ENCODE measurements at places on chromosomes 4 and X.

DNA sequence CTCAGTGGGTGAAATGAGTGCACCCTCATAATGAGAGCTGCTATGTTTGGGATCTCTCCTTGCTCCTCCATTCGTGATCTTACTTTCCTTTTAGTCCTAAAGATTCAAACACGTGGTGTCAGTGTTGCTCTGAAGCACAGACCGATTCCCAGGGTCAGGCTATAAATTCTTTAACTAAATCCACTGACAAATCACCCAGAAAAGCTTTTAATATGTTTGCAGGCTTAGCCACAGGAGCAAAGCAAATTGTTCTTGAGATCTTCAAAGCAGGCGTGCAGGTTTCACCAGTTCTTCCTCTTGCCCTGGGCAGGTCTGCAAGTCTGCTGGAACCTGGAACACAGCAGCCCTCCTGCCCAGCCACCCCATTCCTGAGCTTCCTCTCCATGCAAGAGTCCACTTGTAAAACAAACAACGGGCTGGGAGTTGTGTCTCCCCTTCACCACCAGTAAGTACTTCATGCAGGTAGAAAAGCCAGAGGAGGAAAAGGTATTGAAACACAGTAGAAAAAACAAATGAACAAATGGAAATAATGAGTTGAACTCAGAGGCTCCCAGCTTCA is 70.1 kb upstream of the ENPP6 start:
- DNase-seq: no peak

- no peak for DNase-seq
These were observed 144.9 kb downstream of the C4orf33 start for GRCh38 chr4:129240816-129241215.

GRCh38 chr4:26345565-26345938 is 24.7 kb downstream of the RBPJ start:
- no peak for DNase-seq

DNA sequence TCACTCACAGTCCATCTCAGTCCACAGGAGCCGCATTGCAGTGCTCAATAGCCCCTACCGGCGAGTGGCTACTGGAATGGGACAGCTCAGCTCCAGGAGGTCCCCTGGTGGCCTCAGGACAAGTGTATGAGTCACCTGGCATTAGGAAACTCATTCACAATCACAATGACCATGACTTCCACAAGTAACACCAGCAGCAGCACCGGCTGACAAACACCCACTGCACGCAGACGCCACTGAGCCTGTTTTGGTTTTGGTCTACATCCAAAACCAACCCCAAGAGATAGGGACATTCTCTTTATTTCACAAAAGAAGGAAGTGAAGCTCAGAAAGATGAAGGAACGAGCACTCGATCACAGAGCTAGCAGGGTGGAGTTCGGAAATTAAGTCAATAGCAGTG is 8.1 kb downstream of the JAKMIP1 start:
- DNase-seq: no peak

DNA sequence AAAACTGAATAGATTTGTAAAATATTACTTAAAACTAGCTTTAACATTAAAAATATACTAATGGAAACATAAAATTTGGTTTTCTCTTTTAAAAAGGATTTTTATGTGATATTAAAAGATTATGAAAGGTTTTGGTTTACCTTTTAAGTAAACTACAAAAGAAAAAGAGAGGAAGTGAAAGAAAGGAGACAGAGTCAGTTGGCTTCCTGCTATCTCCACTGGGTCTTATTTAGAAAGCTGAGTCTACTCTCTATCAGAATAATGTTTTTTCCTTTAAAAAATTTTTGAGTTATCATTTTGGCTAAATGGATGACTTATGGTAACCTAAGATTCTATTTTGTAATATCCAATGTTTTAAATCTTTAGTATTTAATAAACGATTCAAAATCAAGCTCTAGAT is 21.6 kb upstream of the ATP8A1 start:
- no peak for DNase-seq

- DNase-seq: no peak
These were observed 105.6 kb downstream of the HUWE1 start for GRCh38 chrX:53580742-53581504.

- no peak for DNase-seq
These were observed 20.4 kb upstream of the PI4K2B start for GRCh38 chr4:25213347-25213979.

DNA sequence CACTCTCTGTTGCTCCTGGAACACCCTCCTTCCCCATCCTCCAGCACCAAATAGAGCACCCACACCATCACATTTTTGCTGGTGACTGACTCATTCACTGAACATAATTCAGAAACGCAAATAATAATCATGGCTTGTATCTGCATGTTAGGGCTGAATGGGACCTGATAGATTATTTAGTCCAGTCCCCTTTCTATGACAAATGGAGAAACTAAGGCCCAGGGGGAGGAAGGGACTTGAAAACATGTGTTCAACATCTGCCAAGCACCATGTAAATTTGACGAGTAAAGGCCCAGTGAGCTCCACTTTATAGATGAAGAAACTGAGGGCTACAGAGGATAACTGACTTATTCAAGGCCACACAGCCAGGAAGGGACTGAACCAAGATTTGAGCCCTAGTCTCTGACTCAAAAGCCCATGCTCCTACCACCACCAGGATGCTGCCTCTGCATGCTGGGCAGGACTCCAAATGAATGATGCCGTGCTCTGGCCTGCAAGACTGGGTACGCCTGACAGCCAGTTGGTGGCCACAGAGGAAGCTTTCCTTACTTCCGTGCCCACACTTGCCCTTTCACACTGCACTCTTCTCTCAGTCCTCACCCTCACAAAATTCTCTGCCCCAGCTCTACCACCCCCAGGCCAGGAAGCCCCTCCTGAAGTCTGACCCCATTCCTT is 133.3 kb upstream of the PJA1 start:
- DNase-seq: no peak

DNA sequence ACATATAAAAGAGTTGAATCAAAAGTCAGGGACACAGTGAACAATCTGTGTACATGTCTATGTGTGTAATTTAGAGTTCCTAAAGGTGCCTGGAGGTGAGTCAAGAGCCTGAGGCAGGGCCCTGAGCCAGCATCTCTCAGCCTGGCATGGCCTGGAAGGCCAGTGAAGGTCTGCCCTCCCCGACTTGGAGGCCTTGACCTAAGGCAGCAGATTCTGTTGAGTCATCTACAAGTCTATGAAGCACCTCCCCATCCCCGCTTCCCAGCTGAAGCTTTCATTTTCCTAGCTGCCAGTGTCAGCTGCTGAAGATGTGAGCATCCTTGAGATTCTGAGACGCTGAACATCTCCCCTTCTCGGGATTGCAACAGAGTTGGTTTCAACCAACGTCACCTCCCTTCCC is 583.9 kb downstream of the BCOR start:
- no peak for DNase-seq

DNA sequence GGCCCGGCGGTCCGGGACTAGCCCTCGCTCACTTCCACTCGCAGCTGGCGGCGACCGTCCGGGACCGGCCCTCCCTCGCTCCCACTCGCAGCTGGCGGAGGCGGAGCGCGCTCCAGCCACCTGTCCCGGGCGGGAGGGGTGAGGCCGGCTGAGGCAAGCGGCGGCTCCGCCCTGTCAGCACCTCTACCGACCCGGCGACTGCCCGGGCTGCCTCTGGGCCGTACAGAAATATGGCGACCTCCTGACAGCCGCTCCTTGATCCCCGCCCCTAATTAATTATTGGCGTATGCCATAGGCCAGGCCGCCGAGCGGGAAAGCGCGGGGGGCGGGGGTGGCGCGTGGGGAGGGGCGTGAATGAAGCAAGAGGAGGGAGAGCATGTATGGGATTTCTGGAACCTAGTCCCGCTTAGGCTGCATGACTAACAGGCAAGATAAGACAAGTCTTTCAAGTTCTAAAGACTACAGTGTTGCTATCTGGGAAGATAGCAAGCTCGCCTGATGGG is at the start of gene MORC4:
Gene MORC4 (minus strand): TSS at position 200 of the 503 bp plus-strand sequence. CDS start 243 bp downstream, outside the sequence.
- peak; percentile 38 for DNase-seq

DNA sequence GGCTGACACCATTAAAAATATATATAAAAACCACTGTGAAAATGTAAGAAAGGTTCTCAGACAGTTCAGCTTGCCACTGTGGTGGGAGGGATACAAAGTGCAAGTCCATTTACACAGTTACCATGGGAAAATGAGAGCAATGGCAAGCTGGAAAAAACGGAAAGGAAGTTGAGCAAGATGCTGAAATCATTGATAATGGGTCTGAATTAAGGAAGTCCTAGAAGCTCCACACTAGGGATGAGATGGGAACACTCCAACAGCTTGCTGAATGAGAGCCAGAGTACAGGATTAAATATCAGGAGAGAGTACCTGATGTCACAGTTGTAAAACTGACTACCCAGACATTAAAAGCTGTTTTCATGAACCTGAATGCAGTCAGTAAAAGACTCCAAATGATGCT is 218.6 kb downstream of the PRDM5 start:
- no peak for DNase-seq

GRCh38 chr4:32917586-32917985 is 2197.4 kb downstream of the PCDH7 start:
- no peak for DNase-seq

- no peak for DNase-seq
These were observed 25.6 kb upstream of the MMRN1 start for GRCh38 chr4:89868999-89869589.

DNA sequence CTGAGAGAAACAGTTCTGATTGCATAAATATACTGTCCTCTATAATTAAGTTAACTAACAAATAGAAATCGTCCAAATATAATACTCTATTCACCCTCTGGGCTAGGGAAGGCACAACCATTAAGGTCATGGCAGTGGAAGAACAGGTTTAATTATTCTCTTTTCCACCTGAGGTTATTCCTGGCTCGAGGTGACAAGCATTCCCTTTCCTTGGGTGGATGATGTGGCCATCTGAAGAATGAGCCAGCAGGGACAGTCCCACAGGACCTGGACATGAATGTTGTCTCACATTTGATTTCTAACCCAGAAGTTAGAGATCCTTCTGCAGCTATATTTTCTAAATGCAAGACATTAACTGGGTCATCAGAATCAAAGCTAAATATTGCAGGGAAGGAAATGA is 5.5 kb downstream of the IBSP start:
- no peak for DNase-seq

DNA sequence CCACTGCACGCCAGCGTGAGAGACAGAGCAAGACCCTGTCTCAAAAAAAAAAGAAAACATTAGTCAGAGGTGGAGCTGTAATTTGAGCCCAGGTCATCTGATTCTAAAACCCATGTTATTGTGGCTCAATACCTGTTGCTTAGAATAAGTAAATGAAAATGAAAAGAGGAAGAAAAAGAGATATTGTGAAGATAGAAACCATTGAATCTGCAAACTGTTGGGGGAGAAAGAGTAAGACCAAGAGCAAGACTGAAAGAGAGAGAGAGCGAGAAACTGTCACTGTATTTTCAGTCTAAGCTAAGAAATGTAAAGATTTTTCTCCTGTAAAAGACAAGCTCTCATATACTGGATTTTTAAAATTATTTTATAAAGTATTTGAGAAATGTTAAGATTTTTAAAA is 9.7 kb upstream of the IGSF1 start:
- no peak for DNase-seq

DNA sequence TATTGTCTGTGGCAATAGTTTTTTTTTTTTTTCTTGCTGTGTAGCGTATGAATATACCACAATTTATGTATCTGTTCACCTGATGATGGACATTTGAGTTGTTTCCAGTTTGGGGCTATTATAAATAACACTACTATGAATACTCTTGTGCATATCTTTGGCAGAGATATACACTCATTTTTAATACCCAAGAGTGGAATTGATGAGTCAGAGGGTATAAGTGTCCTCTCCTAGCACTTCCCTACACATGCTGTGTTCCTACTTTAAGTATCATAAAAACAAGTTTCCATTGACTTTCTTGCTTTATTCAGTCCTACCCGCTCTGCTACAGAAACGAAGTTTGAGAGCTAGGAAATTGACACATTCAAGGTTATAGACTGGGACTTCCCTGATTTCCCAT is 39.8 kb downstream of the XIAP start:
- DNase-seq: no peak

- DNase-seq: no peak
These were observed 448.3 kb upstream of the ZFP42 start for GRCh38 chr4:187547316-187547715.
